Lung (tissue), 17 donors: ENCODE measurements at places on chromosomes 12 and 14. TPM values are rescaled to one million over a fixed set of nuclear protein-coding genes. Genes with fewer than 3 reads are reported as not detected.
A peak's percentile ranks its signal among the peaks of the same experiment; 100 is the strongest.

The GALNT8 gene
- total RNA-seq = 1.3 TPM

The CLEC2D gene
- total RNA-seq = 30.5 TPM

The ALG10 gene
- 9.4 TPM for total RNA-seq

The KRT75 gene
- total RNA-seq = not detected

- DNase-seq = no peak
- no peaks in the 10 kb centered on the region for H3K36me3 ChIP-seq
- no peak overlapping the region for H3K4me3 ChIP-seq
These were observed 12.3 kb upstream of the PPFIBP1 start for GRCh38 chr12:27511723-27512045.

- H3K27me3 ChIP-seq = no peaks in the 10 kb centered on the region
- no peaks in the 10 kb centered on the region for H3K36me3 ChIP-seq
- peak overlapping the region; percentile 21 for H3K27ac ChIP-seq
- no peak overlapping the region for H3K4me3 ChIP-seq
- DNase-seq = no peak
These were observed 34.1 kb downstream of the TMCC3 start for GRCh38 chr12:94616203-94616729.

DNA sequence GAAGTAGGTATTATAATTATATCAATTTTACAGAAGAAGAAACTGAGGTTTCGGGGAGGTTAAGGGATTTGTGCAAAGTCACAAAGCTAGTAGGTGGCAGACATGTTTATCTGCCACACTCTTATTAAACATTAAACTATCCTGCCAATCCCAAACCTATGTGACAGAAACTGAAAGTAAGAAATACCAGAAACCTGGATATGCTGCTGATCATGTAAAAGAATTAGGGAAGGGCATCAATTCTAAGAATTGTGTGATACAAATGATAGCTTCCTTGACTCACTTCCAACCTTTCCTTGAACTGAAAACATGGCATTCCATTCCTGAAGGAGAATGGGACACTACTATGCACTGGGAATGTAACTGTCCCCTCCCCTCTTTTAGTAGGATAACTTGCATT lies 16.9 kb downstream of the TAOK3 start:
- no peaks in the 10 kb centered on the region for H3K36me3 ChIP-seq
- H3K27me3 ChIP-seq = no peaks in the 10 kb centered on the region
- H3K27ac ChIP-seq = no peak overlapping the region
- DNase-seq = no peak

- H3K4me3 ChIP-seq = no peak overlapping the region
- no peak for DNase-seq
- H3K27me3 ChIP-seq = no peaks in the 10 kb centered on the region
- no peaks in the 10 kb centered on the region for H3K4me1 ChIP-seq
- H3K36me3 ChIP-seq = no peaks in the 10 kb centered on the region
- no peak overlapping the region for H3K27ac ChIP-seq
These were observed 185.5 kb upstream of the FAR2 start for GRCh38 chr12:28963554-28963953.

- H3K4me1 ChIP-seq = no peaks in the 10 kb centered on the region
- no peaks in the 10 kb centered on the region for H3K27me3 ChIP-seq
- DNase-seq = no peak
- no peak overlapping the region for H3K27ac ChIP-seq
These were observed 138.0 kb upstream of the EGLN3 start for GRCh38 chr14:34088914-34089313.

DNA sequence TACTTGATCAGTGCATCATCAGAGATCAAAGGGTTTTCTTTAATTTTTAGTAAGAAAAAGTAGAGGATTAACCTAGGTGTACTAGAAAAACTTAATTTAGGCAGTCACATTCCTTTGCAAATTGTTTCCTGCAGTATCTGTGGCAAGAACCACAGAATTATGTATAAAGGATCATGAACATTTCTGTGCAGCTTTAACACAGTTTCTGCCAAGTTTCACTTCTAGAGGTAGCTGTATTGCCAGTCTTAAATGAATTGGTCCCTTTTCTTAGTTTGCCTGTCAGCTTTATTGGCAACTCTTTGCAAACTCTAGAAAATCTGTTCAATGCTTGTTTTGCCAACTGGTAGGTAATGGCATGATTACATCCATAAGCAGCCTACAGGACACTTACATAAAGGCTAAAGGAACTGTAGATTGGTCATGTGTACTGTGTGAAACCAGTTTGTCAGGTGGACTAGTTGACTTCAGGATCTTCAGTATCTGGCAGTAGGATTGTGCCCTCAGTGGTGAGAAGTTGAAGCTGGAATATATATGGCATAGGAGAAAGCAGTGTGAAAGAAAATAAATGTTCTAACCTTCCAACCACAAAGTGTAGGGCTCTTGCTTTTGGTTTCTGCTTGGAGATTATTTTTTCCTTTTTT lies 75.9 kb downstream of the TTLL5 start:
- H3K36me3 ChIP-seq = peaks cover 12% of the 10 kb centered on the region
- H3K27ac ChIP-seq = no peak overlapping the region
- no peaks in the 10 kb centered on the region for H3K4me1 ChIP-seq
- no peaks in the 10 kb centered on the region for H3K27me3 ChIP-seq
- DNase-seq = no peak

DNA sequence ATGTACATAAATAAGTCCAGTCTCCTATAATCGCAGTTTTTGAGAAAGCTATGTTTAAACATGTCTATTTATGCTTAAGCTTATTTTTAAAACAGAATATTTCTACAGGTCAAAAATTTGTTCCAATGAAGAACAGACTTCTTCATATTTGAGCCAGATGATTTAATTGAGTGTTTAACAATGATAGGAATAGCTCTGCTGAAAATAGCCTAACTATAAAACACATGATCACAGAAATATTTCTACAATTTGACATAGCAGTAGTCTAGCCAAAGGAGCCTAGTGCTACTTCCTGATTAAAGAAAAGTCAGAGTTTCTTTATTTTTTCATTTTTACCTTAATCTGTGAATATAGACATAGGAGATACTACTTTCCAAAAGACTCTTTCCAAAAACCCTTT lies 29.4 kb downstream of the DCP1B start:
- peak overlapping the region; percentile 83 for H3K27ac ChIP-seq
- H3K4me3 ChIP-seq = no peak overlapping the region
- no peaks in the 10 kb centered on the region for H3K36me3 ChIP-seq
- peaks cover 4% of the 10 kb centered on the region for H3K4me1 ChIP-seq

GRCh38 chr14:104743461-104744380 lies 9.2 kb upstream of the SIVA1 start:
- H3K4me1 ChIP-seq = no peaks in the 10 kb centered on the region
- no peak for DNase-seq
- no peak overlapping the region for H3K4me3 ChIP-seq
- peaks cover 3% of the 10 kb centered on the region for H3K36me3 ChIP-seq
- no peak overlapping the region for H3K27ac ChIP-seq

GRCh38 chr14:54652188-54652587 lies 85.3 kb downstream of the SAMD4A start:
- peak; percentile 95 for DNase-seq
- H3K27ac ChIP-seq = peak overlapping the region; percentile 83
- no peaks in the 10 kb centered on the region for H3K36me3 ChIP-seq
- H3K4me1 ChIP-seq = peaks cover 49% of the 10 kb centered on the region
- no peak overlapping the region for H3K4me3 ChIP-seq
